SK-N-DZ (cell line): ENCODE measurements at places on chromosomes 5 and 9.

DNA sequence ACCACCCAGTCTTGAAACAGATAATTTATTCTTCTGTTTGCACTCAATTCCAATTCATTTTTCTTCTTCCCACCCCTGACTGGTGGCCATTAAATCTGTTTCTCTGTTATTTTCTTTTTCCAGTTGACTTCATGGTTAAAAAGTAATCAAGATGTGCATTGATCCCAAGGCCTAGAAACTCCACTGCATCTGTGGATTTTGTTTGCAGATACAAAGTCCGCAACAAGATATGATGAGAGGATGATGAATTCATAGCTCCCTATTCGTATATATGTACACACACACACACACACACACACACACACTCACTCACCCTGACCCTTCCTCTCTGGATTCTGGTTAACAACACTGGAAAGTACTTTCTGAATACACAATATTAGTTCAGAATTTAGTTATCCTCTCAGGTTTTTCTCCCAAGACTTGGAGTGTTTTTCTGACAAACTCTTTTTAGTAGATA is 52.4 kb downstream of the CD180 start:
- no peak for DNase-seq

- no peak for DNase-seq
These were observed 14.9 kb downstream of the IL4 start for GRCh38 chr5:132688536-132689339.

DNA sequence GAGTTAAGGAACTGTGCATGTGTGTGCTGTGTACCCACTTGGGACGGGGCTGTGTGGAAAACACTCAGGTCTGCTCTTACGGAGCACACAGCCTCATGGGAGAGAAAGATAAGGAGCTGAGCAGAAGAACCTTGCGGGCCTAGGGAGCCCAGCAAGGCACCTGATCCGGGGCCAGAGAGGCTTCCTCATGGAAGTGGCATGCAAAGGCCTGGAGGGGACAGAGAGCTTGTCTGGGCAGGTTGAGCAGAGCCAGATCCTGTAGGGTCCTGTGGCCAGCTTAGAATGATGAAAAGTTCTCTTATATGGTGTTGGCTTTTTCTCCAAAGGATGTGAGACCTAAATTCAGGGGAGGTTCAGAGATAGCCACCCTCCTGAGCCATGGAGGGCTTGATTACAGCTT is 45.2 kb downstream of the NEK6 start:
- DNase-seq: no peak

GRCh38 chr5:118956727-118957126 is 31.6 kb downstream of the DTWD2 start:
- peak; percentile 62 for DNase-seq

GRCh38 chr5:34626036-34626435 is 30.1 kb upstream of the RAI14 start:
- no peak for DNase-seq

- no peak for DNase-seq
These were observed 12.3 kb downstream of the FNBP1 start for GRCh38 chr9:130030651-130031127.

GRCh38 chr5:67028941-67029340 is 167.7 kb downstream of the CD180 start:
- no peak for DNase-seq

DNA sequence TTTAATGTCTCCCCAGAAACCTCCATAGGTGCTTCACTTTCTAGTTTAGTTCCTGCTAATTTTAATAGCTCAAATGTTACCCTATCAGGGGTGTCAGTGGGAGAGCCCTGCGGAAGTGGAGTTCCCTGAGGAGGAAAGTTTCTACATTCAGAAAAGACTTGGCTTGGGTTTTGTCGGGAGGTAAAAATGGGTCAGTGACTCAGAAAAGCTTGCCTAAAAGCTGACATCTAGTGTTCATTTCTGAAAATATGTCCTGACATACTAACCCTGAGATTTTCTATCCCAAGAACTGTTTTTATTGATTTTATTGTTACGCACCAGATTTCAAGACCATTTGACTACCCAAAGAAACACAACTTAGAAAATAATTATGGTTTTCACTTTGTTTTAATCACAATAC is 40.9 kb upstream of the GLDC start:
- DNase-seq: no peak

- DNase-seq: no peak
These were observed 10.5 kb downstream of the LHX6 start for GRCh38 chr9:122218071-122218934.

DNA sequence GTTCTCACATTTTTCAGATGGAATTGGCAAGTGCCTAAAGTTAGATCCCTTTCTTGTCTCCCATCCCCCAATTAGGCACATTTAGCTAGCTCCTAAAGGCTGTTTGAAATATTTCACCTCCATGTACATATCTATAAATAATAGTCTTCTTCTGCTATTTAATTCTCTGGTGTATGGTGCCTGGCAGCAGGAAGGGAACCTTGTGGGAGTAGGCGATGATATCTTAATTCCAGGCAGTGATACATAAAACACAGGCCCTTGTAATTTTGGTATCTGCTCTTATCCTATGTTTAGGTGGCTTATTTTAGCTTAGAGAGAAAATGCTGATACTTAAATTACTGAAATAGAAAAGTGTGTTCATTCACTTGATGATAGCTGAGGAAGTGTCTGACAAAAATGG is 262.9 kb upstream of the DAP start:
- no peak for DNase-seq

DNA sequence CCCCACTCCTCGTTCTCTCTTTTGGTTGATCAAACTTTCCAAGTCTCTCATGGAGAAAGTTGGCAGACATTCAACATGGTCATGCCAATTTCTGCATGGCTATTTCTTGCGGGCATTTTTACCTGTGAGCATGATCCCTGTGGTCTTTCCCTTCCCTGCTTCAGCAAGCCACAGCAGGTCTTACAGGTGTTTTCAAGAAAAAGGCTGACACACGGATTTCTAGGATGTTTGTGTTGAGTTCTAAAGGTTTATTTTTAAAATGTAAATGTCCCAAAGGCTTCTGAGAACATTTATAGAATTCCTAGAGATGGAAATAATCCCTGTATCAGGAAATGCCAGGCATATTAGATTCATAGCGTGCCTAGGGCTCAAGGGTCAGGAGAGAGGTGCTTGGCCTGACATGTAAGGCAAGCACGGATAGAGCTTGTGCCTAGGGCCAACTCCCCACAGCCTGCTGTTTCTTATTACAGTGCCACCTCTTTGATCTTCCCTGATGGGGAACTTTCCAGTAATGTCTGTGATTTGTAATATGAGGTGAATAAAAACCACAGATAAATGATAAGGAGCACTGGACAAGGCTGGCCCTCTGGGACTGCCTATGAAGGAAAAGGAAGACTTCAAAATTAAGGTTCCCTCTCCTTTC is 79.8 kb downstream of the MUSK start:
- DNase-seq: no peak
